ENCODE measurements at places on chromosomes 7 and 10. TPM values are rescaled to one million over a fixed set of nuclear protein-coding genes. Genes with fewer than 3 reads are reported as not detected.

DNA sequence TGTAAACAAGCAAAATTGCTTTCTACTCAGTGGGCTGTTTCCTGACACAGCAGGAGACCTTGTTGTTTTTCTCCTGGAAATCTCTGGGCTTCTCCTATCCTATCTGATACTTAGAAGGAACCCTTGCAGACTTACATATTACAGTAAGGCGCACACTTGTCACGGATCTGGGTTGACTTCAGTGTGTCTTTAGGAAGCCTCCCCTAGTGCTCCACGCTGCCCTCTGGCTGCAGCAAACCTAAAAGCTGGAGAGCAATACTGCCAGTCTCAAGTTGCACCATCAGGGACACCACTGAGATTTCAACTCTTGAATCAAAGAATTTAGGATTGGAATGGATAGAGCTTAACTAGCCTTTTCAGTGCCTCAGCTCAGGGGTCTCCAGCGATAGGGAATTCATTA lies 495.3 kb downstream of the LRMDA start:
- DNase-seq = no peak

GRCh38 chr10:60276232-60276631 lies 113.4 kb downstream of the ANK3 start:
- no peak for DNase-seq

DNA sequence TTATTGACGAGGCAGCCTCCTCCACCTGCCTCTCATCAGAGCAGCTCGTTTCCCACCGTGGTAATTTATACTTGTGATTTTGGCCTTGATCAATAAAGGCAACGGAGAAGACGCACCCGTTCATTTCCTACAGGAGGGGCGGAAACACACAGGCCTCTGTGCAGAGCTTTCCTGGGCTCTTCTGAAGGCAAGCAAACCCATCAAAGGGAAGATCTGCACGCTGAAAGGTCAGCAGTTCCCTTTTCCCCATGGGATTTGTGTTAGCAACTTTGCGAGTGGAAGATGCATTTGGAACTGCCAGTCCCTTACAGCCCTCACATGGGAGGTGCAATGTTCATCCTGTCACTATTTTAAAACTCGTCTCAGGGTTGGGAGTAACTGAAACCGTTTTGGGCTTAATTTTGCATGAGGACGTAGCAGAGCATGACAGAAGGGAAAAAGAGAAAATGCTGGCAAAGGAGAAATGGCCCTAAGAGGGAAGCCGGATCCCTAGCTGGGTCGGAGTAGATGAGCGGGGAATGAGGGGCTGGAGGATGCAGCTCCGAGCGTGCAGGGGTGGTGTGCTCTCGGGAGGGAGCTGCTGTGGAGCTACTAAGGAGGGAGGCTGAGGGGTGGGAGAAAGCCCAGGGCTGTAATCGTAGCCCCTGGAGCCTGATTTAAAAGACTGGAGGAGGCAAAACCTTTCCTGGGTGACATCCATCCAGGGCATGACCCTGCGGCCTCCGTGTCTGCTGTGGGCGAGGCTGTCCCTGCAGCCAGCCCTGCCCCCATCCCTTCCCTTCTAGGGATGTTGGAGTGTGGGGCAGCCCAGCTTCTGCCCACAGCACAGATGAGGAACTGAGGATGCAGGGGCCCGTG lies 111.1 kb upstream of the FAM20C start:
- DNase-seq = no peak

DNA sequence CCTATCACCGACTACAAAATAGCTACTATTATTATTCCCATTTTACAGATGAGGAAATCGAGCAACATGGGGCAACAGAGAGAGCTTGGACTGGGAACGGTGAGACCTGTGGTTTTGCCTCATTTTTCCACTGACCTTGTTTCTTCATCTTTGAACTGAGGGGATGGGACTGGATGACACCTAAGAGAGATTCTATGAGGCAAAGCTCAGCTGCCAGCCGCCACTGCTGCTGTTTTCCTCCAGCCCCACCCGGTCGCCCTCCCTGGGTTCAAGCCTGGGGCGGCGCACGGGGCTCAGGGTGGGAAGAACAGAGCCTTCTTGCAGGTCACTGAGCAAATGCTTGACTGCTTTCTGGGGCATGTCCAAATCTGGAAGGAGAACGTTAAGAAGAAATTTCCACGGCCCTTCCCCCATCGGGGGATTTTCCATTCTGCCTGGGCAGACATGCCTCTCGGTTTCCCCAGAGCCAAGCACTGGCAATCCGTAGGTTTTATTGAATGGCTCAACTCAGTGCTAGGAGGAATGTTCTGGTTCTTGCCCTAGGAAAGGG lies 12.3 kb downstream of the DDIT4 start:
- DNase-seq = no peak

DNA sequence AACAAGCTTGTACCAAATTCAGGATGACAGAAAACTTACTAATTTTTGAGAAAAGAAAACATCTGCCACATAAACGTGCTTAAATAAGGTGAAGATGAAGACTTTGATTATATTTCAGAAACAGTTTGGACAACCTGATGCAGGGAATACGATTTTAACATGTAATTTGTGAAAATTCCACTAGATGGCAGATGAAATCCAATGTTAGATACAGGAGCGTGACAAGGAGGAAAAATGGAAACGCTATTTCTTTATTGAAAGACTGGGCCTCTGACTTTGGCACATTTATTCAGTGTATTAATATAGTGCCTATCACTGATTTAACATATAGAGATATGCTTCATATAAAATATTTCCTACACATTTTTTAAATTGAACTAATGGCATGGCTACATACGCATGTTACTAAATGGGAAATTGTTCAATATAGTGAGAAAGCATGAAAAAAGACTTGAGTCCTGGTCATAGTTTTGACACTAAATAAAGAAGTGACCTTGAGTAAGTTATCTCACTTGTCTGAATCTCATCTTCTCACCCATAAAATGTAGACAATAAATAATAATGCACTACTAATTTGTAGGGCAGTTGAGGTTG lies 60.7 kb downstream of the CD36 start:
- DNase-seq = no peak

- no peak for DNase-seq
Measured at GRCh38 chr10:16965344-16965616, 148.1 kb upstream of the RSU1 start.

DNA sequence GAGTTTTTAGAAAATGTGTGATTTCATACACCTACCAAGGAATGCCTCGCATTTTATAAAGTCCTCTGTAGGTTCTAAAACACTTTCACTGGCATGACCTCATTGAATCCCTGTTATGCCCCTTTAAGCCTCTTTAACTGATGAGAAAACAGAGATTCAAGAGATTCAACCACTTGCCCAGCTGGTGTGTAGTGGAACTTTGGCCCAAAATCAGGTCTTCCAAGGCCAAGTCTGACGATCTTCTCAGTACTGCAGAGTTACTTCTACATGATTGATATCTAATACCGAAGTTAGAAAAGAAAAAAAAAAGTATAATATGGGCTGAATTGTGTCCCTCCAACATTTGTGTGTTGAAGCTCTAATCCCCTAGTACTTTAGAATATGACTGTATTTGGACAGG lies 202.0 kb downstream of the WDR11 start:
- no peak for DNase-seq

DNA sequence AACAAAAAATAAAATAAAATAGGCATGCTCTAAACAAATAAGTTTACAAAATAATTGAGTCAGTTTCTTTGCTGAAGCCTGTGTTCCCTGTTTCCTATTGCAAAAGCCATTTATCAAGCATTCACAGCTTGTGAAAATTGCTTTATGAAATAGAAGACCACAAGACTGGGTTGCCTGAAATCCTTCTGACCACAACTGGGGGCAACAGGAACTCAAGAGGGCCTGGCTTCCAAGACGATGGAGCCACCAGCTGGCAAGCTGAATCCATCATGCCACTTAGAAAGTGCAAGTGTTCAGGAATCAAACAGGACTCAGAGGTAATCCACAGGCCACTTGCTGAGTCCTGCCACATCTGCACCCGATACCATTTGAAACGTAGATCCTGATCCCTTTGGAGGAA lies 752 bp upstream of the ABCA13 start:
- no peak for DNase-seq

DNA sequence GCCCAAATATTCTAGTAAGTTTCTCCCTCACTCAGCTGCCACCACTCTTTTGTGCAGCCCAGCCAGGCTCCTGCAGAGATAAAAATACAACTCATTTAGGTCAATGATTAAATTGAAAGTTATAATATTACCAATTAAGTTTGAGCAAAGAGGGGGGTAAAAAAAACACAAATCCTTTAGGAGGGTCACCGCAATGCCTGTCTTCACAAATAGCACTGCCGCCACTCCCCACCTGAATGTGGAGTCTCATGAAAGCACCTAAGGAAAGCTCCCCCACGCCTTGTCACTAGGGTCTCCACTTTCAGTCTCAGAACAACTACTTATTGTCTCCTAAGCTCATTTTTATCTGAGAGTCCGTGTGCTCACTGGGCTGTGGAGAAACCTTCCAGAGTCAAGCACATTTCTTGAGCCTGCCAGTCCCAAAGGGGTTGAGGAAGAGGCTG lies 148.7 kb downstream of the FGFR2 start:
- DNase-seq = no peak

DNA sequence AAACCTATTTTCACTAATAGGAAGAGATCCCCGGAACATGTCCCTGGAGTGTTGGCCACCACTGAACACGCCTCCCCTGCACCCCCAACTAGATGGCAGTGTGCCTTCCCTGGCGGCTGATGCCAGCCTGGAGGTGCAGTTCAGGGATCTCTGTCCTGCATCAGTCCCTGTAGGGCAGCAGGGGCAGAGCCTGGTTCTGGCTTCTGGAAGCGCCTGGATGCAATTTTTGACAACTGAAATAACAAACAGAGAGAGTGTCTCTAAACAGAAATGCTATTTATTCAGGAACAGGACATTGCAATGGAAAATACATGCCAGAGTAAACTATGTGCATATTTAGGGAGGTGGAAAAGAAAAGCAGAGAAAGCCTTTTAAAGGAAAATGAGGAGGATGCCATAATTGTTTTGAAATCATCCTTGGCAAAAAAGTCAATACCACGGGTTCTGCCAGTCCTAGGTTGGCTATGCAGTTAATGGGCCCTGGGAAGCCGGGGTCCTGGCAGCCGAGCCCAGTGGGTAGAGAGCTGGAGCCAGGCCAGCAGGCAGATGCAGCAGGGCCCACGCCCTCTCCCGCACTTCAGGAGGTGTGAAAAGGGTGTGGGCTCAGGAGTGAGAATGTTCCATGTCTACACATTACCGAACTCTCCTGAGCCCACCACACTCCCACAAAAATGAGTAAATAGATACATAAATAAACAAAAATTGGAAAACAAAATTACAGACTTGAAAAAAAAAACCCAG lies 18.5 kb downstream of the ANTXRL start:
- no peak for DNase-seq

DNA sequence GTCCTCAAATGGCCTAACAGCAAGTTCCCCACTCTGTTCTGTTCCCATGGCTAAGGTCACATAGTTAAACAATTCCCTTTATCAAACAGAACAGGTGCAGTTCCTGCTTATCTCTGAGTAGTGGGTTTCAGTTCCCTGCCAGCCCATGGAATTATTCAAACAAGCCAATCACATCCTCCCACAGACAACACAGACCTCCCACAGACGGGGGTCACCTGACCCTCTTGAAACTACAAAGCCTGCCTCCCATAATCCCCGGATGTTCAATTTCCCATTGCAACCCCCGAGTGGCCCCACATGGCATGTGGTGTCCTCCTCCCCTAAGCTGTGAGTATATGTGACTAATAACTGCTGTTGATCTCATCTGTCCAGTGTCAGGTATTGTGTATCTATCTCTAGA lies 64.1 kb downstream of the TMEM168 start:
- no peak for DNase-seq

DNA sequence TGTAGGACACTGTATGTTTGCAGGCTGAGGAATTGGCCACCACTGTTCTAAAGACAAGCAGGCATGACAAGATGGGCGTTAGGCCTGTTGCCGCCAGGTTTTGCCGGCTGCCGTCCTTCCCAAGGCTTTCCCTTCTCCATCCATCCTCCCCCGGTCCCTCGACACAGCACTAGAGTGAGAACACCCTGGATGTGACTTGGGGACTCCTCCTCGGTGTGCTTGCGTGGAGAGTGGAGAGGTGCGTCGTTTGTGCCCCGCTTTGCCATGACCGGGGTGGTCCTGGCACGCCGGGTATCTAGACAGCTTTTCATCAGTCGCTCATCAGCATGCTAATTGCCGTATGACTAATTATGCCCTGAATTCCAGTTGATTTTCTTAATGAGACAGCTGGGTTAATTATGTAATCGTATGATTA lies 206.6 kb upstream of the SH2B2 start:
- DNase-seq = no peak

DNA sequence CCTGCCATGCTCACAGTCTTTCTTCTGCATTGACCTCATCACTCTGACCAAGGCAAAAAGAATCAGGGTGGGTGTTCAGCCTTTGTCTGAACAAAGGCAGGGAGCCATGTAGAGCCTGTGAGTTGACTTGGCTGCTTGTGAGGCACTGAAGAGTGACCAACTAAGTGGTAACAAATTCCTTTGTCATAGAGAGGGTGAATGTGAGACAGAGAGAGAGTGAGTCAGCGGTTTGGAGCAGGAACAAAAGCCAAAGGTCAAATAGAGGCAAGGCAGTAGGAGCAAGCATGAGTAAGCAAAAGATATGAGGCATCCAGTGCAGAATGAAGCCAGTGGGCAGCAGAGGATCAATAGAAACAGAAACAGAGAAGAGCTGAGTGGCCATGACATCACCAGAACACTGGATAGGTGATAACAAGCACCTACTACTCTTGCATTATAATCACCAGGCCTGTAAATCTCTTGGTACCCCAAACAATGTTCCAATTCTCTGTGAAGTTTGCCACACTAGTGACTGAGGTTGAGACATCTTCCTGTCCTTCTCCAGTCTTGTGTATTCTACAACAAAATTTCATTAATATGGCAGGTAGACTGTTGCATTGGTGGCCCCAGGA lies 116.2 kb upstream of the LAMB4 start:
- DNase-seq = no peak

- DNase-seq = no peak
Measured at GRCh38 chr7:18200855-18201254, 173.2 kb upstream of the PRPS1L1 start.

DNA sequence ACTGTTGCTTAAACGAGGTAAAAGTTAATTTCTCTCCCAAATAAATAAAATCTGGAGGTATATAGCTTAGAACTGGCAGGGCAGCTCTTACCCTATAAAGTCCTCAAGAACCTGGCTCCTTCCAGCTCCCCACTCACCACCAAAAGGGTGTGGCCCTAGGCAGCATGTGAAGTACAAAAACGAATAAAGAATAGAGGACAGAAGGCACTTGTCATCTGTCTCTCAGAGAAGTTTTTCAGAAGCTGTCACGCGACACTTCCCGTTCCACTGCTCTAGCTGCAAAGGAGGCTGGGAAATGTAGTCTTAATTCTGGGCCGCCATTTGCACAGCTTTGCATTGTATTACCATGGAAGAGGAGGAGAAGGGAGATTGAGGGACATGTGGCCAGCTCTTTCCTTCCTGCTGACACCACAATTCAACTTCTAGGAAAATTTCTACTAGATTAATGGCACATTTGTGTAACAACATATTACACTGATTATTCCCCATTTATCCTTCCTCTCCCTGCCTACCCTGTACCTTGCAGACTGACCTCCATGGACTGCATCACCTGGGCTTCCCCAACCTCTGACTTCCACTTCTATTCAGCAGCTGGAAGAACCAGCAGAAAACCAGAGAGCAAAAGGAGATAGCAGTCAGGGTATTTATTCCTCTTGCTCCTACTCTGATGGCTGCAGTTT lies 62.2 kb downstream of the CCDC71L start:
- DNase-seq = peak; percentile 5

The MKX gene
- 0.92 TPM for total RNA-seq

The HOXA6 gene
- total RNA-seq = not detected

The LRRC18 gene
- total RNA-seq = not detected
